MV-4-11 (cell line): ENCODE measurements at places on chromosomes 16 and 17.

GRCh38 chr16:83530293-83530692 is 277.5 kb upstream of the HSBP1 start:
- peak; percentile 14 for DNase-seq

GRCh38 chr17:62807812-62808575 is at the start of gene MARCHF10:
Gene MARCHF10 (minus strand): TSS chr17:62808314. CDS start chr17:62801735, 6,579 bp downstream.
- DNase-seq, result no peak

GRCh38 chr17:58166682-58167081 is at the start of gene OR4D2:
Gene OR4D2 (plus strand): TSS chr17:58166982. CDS start chr17:58169656, 2,674 bp downstream.
- DNase-seq, result no peak

DNA sequence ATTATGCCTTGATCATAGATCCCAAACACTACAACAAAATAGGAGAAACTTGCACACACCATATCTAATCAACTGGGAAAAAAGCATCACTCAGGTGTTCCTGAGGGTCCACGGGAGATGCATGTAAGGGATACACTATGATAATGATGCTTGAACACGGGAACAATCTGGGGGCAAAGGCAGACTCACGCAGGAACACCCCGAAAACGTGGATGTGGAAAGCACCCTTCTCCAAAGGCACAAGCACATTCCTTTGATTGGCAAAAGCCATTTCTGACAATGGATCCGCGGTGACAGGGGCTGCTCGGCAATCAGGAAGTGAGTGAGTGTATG is 1.3 kb downstream of the ZNF652 start:
- DNase-seq, result no peak

GRCh38 chr16:68356919-68357286 is 46.1 kb downstream of the PRMT7 start:
- peak; percentile 31 for DNase-seq

GRCh38 chr16:17566075-17566474 is 95.3 kb upstream of the XYLT1 start:
- DNase-seq, result no peak

GRCh38 chr16:85999778-86000177 is 100.8 kb downstream of the IRF8 start:
- DNase-seq, result no peak

- DNase-seq, result no peak
Observed at GRCh38 chr17:29215717-29216116, 30.9 kb upstream of the CRYBA1 start.

DNA sequence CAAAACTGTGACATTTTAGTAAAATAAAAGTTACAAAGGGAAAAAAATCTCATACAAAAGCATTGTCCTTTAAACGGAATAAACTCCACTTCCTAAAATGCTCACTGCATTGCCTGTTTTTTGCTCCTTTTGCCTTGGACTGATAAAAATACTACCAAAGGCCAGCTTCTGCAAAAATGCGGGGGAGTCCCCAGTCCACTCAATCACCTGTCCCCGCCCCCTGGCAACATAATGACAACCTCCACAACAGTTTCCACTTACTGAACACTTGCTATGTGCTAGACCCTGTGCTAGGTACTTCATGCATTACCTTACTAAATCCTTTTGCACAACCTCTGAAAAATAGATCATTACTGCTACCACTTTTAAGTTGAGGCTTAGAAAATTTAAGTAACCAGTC is 172.7 kb upstream of the CCL2 start:
- DNase-seq, result no peak
